ENCODE measurements at places on chromosomes 3 and 15.

DNA sequence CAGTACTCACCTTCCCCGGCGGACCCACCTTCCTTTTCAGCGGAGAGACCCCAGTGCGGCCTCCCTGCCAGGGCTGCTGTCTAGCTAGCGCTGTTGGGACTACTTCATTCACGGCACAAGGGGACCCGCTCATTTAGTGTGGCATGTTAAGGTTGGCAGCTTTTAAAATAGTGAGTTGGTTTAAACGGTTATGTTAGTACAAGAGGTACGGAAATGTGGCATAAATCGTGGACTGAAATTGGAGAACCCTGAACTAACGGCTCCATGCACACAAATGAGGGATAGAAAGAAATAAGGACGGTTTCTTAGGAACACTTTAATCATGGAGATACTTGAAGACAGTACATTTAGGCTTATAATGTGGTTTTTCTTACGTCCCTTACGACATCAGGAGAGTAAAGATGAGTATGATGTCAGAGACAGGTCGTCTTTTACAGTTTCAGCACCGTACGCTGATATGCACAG lies 752 bp downstream of the CEP63 start:
- DNase-seq: peak; percentile 31

- DNase-seq: no peak
Measured at GRCh38 chr15:31384568-31384967, 57.9 kb downstream of the KLF13 start.

DNA sequence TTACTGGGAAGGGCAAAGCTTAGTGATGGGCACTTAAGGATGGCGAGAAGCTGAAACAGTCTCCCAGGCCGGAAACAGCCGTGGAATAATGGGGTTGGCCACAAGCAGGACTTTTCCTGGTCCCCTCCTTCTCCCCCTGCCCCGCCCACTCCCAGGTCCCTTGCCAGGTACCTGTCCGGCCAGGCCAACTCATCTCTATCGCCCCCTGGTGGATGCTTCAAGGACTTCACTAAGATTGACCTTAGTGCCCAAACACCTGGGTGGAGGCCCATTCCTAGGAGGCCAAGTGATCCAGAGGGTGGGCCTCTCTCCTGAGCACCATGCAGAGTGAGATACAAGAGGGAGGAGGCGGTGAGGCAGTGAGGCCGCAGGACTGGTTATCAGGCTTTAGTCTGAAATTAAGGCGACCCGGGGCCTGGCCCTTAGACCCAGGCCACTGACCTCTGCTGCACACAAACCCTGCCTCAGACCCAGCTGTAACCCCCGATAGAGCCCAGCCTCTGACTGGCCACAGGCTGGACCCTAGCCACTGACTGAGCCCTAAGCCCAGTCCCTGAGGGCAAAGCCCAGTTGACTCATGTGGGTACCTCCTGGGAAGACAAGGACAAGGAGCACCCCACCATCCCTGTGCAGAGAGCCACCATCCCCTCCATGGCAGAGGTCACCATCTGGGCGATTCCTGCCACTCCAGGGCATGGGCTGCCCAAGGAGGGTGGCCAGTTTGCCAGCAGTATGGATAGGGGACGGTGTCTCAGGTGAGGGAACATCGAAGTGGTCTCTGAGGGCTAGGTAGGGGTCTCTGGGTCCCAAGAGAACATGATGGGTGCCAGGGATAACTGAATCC lies 37.6 kb downstream of the VIPR1 start:
- DNase-seq: peak; percentile 57

DNA sequence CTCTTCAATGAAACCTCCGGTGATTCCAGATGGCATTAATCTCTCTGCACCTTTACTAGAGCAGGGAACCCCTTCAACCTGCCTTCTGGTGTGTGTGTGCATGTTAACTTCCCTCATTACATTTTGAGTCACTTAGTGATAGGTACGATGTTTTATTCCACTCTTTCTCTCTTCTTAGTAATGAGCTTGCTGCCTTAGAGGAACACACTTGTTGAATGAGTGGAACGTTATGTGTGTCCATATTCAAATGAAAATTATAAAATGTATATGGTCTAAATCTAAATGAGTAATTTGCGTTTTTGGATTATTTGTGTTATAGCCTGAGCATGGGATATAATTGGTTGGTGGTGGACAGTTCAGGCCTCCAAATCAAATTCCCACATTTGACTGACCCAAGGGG lies 12.1 kb downstream of the MAP2K5 start:
- DNase-seq: no peak

DNA sequence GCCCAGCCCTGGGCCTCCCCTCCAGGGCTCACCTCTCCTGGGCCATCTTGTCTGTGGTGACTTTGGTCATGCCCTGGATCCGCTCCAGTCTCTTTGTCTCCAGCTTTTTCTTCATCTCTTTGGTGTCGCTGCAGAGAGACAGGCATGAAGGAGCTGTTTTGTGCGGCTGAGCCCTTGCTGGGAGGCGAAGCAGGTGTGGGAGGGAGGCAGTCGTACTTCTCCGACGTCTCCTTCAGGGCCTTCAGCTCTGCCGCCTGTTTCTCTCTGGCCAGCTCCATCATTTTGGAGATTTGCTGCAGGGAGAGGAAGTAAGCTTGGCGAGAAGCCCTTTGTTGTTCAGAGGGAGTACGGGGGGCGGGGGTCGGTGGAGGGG lies 7.7 kb upstream of the ANKRD63 start:
- no peak for DNase-seq

GRCh38 chr3:101069901-101070798 lies 76.9 kb upstream of the ABI3BP start:
- peak; percentile 61 for DNase-seq

- no peak for DNase-seq
Measured at GRCh38 chr3:64301476-64301875, 76.2 kb upstream of the PRICKLE2 start.

DNA sequence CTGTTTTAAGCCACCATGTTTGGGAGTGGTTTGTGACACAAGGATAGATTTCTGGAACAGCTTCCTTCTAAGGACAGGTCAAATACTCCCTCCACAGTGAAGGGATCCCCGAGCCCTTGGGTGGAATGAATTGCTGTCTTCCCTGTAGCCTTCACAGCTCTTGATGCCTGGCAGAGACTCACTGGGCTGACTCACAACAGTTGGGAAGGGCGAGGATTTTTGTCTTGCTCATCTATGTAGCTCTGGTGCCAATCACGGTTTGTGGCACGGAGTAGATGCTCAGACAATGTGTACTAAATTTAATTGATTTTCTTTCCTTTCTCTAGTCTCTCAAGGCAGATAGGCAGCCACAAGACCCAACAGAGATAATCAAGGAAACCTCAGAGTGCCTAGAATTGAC lies 27.0 kb downstream of the CRYGS start:
- DNase-seq: no peak

GRCh38 chr3:187994221-187995042 lies 159.5 kb upstream of the LPP start:
- no peak for DNase-seq

DNA sequence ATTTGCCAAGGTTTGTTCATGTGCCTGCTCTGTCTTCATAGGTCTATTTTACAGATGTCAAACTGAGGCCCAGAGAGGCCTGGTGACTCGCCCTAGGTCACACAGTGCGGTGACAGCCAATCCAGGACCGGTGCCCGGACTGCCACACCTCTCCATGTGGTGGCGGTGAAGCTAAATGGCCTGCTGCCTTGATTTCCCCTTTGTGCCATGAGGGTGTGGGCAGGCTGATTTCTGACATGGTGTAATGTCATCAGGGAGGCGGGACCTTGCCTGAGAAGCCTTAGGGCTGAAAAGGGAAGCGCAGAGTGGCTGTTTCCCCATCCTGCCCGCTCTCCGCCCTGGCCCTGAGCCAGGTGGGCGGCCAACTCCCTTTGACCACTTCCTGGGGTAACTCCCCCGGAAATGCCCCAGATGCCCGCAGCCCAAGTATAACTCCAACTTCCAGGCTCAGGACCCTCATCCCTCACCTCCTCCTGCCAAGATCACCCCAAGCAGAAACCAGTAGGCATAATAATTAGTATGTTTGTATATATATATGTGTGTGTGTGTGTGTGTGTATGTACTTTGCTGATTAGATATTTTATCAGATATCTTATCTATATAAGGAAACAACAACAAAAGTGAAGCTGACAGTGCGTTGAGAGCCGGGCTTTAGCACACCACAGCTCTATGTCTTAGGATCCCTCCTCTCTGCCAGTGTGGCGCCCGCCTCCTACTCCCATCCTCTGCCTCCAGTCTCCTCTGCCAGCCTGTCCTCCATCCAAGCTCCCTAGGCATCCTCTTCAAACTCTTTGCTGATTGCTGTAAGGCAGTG lies 63.9 kb downstream of the IQSEC1 start:
- DNase-seq: peak; percentile 39

DNA sequence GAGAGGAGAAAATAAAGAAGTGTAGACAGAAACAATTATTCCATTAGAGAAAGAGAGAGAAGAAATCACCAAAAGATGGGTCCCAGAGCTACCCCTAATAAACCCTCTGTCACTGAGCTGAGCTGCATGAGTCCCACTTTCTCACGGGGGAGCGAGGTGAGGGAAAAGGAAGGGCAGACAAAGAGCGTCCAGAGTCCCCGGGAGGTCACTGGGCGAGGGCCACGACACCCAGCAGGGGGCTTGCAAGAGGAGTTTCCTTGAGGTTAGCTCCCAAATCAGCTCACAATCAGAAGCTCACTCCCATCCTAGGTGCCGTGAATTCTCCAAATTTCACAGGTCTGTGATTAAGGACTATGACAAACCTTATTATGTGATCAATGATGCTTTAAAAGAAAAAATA lies 62.3 kb downstream of the XXYLT1 start:
- DNase-seq: no peak

GRCh38 chr15:100968050-100968966 lies 49.2 kb downstream of the LRRK1 start:
- DNase-seq: peak; percentile 71

- no peak for DNase-seq
Measured at GRCh38 chr15:75325922-75326321, 9.9 kb upstream of the COMMD4 start.

DNA sequence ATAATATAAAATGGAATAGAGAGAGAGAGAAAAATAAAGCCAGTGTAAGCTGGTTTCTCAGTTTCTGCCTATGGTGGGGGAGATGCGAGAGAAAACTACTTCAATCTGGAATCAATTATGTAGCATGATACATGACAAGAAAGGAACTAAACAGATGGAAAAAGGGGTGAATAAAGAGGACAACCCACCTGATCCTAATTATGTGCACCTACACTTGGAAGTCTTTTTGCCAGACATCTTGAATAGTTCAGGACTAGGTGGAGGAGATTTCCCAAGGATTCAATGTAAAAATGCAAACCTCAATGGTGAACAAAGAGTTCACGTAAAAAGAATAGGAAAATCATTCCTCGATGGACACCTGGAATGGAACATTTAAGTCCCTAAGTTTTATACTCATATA lies 524.4 kb upstream of the RGMA start:
- DNase-seq: no peak

- peak; percentile 95 for DNase-seq
Measured at GRCh38 chr15:67023517-67024313, 41.7 kb upstream of the SMAD3 start.

DNA sequence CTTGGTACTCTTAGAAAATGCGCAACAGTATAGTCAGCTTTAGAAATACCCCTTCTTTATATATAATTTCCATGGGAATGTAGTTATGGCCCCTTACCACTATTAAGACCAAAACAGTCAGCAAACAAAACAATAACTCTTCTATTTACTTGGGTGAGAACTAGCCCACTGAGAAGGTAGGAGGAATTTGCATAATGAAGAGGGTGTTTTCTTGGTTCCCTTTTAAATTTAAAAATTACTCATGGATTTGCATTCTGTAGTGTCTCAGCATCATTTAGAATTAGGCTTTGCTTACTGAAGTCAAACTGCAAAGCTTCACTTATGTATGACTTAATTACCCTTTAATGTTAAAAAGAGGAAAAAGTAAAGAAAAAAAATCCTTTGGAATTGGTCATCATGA lies 350.8 kb downstream of the PTPRG start:
- DNase-seq: no peak

DNA sequence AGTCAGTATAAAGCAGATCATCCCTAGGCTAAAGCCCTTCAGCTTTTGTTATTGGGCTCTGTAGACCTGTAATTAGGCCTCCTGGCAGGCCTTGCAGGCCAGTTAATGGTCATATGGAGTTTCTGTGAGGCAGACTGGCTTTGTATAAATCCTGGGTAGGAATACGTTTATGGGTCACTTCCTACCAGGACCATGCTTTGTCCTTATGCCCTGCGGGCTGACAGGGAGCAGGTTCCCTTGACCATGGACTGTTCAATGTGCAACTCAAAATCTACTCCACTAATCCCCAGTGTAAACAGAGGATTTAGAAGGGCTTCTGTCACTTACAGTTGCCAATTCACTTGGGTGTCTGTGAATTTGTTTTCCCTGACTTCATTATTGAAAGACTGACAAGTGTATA lies 202.7 kb upstream of the MLF1 start:
- no peak for DNase-seq

DNA sequence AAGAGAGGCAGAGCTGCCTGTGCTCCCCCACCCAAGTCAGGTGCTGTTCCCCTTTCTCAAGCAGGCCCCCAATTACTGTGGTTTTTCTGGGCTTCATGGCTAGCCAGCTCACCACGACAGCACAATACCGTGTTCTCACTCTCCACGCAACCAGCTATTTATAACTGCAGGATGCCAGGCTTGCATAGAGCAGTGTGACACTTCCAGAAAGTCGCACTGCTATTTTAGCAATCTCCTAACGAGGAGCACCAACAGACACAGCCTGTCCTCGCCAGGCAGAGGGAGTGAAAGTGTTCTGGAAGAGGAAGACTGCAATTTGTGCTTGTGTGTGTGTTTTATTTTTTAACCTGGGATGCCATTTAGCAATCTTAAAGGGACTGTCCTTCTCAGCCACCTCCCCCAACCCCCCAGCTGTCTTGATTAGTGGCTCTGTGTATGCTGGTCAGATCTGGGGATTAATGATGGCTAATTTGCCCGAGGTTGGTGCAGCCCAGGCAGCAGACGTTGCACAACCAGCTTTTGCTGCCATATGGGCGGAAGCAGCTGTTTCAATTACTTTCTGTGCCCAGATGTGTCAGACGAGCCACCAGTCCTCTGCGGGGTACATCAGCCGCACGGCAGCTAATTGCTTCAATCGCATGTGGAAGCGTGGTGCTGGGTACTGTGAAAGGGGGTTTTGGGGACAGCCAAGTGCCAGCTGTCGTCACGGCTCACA lies 268.0 kb upstream of the ARRDC4 start:
- DNase-seq: peak; percentile 5

GRCh38 chr3:124441766-124442165 lies 288.5 kb upstream of the UMPS start:
- DNase-seq: no peak

DNA sequence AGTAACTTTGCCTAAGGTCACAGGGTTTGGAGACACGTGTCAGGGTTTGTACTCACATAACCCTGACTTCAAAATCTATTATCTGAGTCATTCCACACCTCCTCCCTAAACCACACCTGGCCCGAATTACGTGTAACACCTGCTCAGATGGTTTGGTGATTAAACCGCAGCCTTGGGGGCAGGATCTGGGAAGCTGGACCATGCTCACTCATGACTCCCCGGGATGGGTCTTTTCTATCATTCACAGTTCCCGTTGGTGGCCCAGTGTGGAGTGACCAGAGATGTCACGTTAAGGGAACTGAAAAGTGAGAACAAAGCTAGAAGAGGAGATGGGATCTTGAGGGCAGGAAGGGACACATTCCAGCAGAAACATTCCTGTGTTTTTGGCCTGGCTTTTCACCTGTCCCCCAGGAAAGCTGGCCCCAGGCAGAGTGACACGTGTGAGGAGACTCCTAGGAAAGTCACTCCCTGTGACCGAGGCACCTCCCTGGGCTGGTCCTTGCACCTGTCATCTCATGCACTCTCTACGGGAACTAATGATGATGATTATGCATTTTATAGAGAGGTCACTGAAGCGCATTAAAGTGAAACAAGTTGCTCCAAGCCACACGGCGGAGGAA lies 75.4 kb upstream of the POMGNT2 start:
- peak; percentile 93 for DNase-seq

GRCh38 chr3:136804813-136805212 lies 14.1 kb upstream of the SLC35G2 start:
- DNase-seq: no peak
